ENCODE measurements at places on chromosomes 2 and 18.
A peak's percentile ranks its signal among the peaks of the same experiment; 100 is the strongest.

DNA sequence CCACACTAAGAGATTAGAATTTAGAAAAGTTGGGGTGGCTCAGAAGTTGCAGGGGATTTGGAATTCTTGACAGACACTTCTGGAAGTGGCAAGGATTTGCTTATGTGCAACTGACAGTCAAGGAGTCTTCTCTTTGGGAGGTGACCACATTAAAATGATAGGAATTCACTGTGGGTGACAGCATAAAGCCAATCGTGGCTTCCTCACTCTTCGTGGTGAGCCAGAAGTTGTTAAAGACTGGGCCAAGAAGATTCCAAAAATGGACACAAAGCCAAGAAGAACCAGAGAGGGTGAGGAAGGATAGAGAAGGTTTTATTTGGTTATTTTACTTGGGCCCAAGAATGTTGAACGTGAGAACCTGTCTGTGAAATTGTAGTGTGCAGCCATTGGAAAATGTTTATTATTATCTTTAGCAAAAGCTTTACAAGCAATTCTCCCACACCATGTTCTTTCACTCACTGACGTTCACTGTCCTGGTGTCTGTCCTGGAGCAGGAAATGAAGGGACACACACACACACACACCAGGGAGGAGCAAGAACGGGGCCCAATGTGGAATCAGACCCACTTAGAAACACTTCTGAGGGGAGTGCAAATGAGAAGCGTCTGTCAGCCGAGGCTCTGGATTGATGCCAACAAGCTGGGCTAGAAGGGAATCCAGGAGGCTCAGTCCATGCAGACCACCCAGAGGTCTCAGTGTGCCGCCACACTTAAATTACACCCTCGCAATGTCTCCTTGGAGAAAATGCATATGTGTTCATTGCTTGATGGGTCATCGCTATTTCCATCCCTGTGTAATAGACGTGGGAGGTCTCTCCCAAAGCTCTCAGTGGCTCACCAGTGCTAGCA, 37.2 kb downstream of the STEAP3 start:
- no peak for DNase-seq

DNA sequence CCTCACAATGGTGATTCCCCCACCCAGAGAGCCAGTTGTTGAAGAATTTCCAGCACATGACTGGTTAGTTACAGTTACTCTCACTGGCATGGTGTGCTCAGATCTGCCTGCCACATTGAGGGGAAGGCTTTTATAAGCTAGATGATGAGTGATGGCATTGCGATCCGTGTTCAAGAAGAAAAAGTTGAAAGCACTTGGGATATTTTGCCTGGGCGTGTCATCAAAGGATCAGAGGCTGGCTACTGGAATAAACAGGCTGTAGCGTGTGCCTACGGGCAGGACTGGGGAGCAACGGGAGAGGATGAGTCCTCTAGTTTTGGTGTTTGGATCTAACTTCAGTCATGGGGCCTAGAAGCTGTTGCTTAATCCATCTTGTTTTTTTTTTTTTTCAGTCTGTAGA, 175.0 kb downstream of the SETBP1 start:
- DNase-seq, result no peak

DNA sequence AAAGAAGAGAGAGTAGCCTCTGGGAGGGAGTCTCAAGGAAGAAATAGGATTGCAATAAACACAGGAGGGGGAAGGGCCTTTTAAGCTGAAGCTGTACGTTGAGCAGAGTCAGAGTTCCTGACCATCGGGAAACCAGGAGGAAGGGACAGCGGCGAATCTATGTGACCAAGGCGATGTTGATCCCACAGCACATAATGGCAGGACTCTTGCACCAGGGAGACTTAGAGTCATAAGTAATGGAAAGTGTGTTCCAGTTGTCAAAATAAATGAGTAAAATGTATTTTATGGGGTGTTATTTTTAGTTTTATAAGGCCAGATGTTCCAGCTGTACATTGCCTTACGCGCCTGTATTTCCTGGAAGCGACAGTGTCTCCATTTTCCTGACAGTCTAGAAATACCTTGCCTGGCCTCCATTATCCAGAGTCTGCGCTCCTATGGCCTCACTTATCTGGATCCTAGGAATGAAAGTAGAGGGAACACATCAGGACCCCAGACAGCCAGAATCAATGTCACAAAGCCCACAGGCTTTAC, 152.8 kb upstream of the COPS8 start:
- no peak for DNase-seq

DNA sequence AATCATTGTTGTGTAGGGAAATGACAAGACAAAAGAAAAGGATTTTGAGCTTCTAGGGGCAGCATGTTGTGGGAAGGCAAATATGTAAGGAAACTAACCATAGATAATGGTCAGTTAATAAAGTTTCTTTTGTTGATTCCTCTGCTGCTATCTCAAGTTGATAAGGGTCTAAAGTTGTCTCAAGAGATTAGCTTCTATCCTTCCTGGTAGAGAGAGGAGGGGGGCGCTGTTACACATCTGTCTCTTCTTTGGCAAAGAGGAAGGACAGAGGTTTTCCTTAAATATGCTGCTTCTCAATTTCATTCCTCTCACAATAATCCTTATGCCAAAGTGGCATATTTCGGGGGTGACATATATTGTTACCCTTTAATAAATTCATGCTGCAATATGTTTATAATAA, 944.0 kb downstream of the DPP10 start:
- DNase-seq, result no peak

DNA sequence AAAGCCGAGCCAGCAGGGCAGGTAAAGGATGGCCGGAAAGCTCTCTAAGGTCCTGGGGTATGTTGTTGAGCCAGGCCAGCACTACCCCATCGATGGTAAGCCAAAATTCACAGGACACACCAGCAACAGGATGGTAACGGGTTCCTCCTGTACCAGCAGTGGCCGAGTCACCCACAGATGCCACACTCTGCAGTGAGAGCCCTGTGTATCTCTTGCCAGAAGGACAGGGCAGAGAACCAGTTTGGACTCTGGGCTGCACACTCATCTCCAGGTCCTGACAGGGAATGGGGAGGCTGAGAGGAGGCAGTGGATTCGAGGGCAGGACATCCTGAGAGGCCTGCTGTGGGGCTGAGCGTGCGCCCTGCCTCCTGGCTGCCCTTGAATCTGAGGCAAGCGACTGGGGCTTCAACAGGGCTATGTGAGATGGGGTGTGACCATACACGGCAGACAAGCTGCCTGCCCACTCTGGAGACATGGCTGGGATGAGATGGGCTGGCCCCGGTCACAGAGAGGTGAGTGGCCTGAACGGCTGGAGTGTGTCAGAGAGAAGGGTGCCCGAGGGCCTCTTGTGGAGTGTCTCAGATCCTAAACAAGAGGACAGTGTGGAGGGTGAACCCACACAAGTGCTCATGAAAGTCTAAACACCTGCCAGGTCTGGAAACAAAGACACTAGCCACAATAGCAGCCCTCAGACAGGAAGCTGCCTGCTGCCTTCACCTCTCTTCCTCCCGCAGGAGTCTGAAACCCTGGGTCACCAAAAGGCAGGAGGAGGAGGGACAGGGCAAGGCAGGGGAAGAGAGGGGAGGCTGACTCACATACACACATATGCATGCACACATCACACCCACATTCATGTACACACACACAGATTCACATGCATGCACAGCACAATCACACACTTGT, 182.3 kb downstream of the LOXHD1 start:
- DNase-seq, result no peak

DNA sequence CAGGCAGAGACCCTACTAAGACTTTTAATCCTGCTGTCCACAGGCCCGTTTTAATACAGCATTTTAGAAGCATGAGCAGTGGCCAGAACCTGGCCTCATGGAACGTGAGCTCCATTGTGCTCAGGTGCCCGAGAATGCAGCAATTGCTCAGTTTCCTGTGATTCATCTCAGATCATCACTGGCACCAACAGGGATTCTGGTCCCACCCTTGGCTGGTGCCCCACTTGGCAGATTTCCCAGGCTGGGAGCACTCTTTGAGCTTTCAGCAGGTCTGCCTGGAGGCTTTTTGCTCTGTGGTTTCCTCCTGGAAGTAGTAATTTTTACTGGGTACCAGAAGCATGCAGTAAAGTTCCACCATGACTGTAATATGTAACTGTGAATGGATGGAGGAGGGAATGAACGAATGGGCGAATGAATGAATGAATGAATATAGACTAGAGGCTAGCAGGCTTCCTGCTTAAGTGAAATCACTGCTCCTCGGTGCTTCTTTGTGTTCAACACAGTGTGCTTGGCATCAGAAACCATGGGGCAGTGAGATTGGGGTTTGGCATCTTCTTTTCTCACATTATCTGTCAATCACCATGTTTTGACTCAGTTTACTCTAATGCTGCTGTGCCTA, 312.9 kb downstream of the PRKCE start:
- no peak for DNase-seq

DNA sequence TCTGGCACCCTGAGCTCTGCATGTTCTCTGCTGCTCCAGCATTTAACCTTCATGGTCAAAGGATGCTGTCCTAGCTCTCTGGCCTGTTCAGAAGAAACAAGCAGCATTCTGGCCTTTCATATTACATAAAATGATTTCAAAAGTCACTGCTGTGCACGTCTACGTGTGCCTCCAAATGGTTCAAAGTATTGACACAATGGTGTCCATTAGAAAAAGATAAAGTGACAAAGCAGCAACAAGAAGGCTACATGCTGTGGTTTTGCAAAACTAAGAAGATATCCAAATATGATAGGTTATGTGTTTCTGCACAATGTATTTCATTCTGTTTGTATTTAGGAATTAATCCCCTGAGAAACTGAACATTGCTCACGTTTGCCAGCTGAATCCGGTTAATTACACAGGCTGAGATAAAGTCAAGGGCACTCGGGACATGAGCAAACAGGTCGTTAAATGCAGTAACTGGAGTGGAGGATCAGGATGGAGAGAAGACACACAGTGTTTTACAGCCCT, 258.5 kb downstream of the DOK6 start:
- no peak for DNase-seq

GRCh38 chr2:124933883-124934282, 908.8 kb downstream of the CNTNAP5 start:
- DNase-seq, result no peak

GRCh38 chr2:81290846-81291245, 986.3 kb upstream of the LRRTM1 start:
- no peak for DNase-seq

DNA sequence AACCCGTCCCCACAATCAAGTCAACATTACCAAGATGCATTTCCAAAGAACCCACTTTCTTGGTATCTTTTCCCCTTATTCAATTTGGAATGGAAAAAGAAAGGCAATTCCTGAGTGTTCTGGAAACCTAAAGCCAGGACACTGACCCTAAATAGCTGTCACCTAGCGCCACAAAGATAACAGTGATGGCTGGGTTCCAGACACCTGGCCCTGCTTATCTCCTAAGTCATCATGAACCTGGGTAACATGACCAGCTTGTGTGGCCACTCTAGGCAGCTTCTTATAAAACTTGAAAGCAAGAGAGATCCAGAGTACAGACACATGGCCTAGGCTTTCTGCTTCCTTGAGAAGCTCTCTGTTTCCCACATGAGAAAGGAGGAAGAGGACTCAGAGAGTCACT, 95.4 kb downstream of the BOD1L2 start:
- DNase-seq, result no peak

DNA sequence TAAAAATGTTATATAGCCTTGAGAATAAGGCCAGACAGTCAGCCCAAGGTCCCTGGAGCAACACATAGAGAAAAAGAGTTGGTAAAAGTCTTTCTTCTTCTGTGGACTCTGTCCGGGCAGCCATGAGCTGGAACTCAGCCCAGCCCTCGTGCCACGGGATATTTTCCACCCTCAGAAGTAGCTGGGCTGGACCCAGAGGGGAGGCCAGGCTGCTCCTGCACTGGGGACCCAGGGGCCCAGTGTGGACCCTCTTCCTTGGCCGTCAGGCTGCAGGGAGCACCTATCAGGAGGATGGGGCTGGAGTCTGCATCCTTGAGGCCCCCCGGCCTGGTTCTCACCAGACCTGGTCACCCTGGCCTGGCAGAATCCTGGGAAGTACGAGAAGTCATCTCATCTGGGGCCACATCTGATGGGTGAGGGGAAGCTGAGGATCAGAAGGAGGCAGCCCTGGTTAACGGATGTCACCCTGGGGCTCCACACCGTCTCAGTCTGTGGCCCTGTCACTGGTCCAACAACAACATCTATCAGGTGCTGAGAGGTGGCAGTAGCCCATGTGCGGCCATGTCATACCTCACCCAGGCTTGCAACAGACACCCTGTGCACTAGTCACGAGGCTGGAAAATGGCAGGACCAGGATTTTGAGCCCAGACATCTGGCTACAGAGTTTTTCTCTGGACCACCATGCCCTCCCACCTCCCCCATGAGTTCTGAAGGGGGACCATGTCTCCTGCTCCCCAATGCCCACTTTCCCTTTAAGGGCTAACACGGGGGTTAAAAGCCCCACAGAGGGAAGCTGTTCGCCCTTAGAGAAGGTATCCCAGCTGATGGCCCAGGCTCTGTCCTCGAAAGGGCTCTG, 33.0 kb downstream of the SDC1 start:
- no peak for DNase-seq

GRCh38 chr2:20781656-20782265, 41.1 kb downstream of the LDAH start:
- peak; percentile 19 for DNase-seq

DNA sequence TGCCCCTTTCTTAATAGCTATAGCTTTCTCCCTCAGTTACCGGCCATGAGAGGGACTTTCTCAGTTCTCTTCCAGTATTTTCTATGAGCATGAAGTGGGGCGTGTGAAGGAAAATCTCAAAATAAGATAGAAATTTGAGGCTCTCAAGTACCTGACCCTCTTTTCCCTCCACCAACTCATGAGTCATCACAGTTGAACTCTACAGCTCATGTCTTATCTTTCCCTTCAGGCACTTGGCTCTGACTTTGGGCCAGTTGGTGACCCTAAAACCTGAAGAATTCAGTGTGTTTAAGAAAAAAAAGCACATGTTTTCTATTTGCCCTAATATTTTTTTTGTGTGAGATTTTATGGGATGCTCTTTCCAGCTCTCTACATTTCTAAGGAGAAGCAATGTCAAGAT, 896.7 kb upstream of the ZEB2 start:
- no peak for DNase-seq

- no peak for DNase-seq
These were observed 94.9 kb upstream of the MGAT4A start for GRCh38 chr2:98825858-98826257.

DNA sequence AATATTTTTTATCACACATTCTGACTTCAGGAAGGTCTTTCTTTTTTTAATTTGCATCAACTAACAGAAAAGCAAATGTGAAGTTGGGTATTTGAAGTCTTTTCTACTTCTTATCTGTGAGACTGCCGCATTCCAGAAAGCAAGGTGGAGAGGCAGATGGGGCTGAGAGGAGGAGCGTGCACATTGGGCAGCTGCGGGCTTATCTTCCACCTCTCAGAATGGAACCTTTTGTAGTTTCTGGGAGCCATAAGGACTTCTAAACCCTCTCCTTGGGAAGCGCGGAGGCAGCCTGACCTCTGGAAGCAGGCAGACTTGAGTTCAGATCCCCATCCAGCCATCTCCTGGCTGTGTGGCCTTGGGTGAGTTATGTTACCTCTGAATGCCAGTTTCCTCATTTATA, 3.9 kb downstream of the MAPRE3 start:
- no peak for DNase-seq

DNA sequence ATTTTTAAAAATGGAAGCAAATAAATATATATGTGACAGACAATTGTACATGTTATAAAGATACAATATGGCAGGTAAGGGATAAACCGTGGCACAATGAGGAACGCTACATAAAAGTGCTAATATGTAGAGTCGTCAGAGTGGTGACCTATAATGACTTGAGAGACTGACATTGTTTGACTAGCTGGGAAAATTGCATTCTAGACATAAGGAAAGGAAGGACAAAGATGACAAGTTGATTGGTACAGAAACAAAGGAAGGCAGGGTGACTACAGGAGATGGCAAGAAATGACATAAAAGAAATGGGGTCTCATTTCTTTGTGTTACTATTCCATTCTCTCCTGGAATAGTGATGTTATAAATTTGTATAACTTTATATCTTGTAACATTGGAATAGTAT, 420.4 kb downstream of the DSC3 start:
- DNase-seq, result no peak

- no peak for DNase-seq
These were observed 277.9 kb downstream of the NDUFA10 start for GRCh38 chr2:239747274-239747673.

Measured in activated naive CD4-positive, alpha-beta T cell treated with Interleukin-2 at 50 U/mL for 16 hours (primary cell).